ENCODE measurements at places on chromosomes 3 and 15. TPM values are rescaled to one million over a fixed set of nuclear protein-coding genes. Genes with fewer than 3 reads are reported as not detected.

Gene CCDC39
- not detected for total RNA-seq

Gene CSPG4
- 5.3 TPM for total RNA-seq

Gene STRA6
- 146 TPM for total RNA-seq

Gene DAZL
- not detected for total RNA-seq

Gene BOC
- total RNA-seq = 130 TPM

Gene ZNF385D
- 2.1 TPM for total RNA-seq

Gene NDUFB5
- total RNA-seq = 72.4 TPM

Gene ACP3
- total RNA-seq = not detected

Gene HDAC11
- 12.6 TPM for total RNA-seq

Gene RAB6B
- 15.5 TPM for total RNA-seq

Gene WDR48
- total RNA-seq = 47.2 TPM

Gene MEIS2
- total RNA-seq = 59.5 TPM

Gene KCNMB3
- 3.1 TPM for total RNA-seq

Gene NTRK3
- total RNA-seq = 1.1 TPM
